Urothelium cell line (cell line): ENCODE measurements at places on chromosomes 5 and 9.
A peak's percentile ranks its signal among the peaks of the same experiment; 100 is the strongest.

DNA sequence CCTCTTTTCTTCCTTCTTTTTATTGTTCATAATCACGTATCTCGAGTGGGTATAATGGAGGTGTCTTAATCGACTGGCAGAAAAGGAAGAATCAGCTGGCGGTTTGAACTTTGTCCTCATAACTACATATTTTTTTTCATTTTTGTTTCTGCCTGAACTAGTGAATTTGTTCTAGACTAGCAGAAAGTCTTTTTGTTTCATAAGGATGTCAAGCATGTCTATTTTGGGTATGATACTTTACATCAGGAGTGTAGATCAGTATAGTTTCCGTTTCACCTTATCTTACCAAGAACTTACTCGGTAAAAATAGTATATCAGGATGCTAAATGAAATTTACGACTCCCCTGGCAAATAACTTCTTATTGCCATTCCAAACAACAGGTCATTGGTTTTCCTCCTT is 278.9 kb downstream of the CHSY3 start:
- DNase-seq = no peak

DNA sequence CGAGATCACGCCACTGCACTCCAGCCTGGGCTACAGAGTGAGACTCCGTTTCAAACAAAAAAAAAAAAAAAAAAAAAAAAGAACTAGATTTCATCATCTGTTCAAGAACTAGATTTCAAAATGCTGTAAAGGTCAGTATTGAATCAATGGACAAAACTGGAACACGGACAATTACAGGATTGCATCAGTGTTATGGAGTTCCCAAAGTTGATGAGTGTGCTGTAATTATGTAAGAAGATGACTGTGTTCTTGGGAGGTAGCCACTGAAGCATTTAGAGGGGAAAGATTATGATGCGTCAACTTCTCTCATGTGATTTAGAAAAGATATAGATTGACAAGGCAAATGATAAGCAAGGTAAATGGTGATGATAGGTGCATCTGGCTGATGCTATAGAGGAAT is 6.5 kb downstream of the FAM240B start:
- no peak for DNase-seq

DNA sequence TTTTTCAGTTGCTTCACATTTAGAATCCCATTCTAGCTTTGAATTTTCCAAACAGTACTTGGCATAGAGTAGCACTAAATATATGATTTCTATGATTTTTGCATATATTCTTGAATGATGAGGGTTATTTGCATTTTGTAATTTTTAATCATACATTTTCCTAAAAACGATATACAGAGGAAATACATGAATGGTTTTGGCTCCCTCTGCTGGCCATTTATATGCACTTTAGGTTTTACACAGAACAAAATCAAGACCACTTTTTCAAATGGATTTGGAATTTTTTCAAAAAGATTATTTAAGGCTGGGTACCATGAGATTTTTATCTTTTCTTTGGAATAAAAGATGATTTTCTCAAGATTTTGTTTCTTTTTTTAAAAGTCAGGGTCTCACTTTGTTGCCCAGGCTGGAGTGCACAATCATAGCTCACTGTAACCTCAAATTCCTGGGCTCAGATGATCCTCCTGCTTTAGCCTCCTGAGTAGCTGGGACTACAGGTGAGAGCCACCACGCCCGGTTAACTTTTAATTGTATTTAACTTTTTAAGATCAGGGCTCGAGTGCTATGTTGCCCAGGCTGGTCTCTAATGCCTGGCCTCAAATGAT is 16.7 kb upstream of the COMMD10 start:
- peak; percentile 19 for DNase-seq

- DNase-seq = no peak
These were observed 67.1 kb downstream of the RETREG1 start for GRCh38 chr5:16549491-16550206.

DNA sequence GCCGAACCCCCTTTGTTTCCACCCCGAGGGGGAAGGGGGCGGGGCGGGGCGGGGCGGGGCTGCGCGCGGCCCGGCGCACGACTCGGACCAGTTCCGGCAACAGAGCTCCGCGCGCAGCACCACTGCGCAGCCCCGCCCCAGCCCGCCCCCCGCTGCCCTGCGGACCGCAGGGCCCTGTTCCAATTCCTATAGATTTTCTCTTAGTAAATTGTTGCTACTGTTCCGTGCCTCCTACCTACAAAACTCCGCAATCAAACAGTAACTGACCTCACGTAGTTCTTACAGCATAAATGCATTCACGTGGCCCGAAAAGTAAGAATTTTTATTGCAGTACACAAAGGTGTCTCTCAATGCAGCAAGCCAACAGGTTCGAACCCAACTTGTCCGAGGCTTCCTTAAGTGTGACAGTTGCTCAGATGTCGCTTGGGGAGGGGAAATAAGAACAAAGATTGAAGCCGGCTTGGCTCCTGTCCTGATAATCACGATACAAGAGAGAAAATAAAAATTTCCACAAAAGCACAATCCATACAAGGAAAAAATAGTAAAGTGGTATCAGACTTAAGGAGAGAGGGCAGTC is 1.2 kb upstream of the RNF38 start:
- DNase-seq = peak; percentile 96

DNA sequence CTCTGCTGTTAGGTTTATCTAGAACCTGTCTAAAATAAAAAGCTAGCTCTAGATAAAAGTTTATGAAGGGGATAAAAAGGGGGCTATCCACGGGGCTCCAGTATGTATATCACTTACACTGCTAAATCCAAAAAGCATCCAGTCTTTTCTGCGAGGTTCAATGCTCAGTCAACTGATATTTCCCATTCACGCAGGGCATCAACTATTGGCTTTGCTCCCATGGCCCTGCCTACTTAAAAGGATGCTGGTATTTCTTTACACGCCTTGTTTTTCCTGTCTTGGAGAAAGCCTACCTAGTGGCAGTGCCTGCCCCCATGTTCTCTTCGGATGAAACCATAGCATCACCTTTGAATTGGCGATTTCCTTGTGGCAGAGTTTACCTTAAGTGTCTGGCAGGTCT is 8.1 kb downstream of the SPRY4 start:
- DNase-seq = no peak

- no peak for DNase-seq
These were observed 148.5 kb downstream of the BNC2 start for GRCh38 chr9:16721972-16722371.

DNA sequence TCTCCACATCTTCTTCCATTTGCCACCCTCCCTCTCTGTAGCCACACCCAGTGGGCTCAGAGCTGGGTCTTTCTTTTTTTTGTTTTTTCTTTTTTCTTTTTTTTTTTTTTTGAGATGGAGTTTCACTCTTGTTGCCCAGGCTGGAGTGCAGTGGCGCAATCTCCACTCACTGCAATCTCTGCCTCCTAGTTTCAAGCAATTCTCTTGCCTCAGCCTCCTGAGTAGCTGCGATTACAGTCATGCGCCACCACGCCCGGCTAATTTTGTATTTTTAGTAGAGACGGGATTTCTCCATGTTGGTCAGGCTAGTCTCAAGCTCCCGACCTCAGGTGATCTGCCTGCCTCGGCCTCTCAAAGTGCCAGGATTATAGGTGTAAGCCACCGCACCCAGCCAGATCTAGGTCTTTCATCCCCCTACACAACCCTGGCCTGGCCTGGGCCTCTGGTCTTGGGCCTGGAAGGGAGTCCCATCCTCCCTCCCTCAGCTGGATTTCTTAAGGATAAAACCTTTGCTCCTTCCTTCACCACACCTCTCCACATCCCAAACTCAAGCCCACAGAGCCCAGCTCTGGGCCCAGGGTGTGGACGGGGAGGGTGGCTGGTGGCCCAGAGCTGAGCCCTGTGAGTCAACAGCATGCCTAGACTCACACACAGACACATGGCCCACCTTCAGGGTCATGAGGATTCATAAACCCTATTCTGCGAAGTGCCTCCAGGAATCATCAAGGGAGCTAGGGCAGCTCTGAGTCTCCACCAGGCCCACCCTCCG is 18.8 kb upstream of the KCNIP1 start:
- DNase-seq = no peak

DNA sequence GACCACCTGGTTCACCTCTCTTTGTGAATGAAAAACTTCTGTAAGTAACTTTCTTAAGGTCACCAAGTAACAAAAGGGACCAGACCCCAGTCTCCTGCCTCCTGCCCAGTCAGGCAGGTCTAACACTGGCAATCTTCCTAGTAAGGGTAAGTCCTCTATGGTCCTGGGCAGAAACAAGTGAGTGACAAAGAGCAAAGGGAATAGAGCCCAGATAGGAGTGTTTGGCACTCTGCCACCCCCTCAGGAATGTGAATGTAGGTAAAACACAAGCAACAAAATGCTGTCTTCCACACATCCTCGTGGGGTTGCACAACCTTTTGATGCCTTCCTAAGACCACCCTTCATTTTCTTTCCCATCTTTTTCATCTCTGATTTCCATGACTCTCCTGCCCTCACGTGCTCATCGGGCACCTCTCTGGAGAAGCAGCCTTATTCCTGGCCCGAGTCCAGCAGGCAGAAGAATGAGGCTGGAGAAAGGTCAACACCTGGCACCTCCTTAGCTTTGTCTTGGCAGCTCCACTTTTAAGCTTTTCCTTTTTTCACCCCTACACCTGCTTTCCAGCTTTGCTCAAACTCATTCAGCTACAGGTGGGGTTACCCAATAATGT is 90.2 kb upstream of the LHFPL2 start:
- no peak for DNase-seq
